Non-pigmented ciliary epithelial cell (primary cell): ENCODE measurements at places on chromosomes 16 and 17.

GRCh38 chr17:20706751-20707373 is 127.3 kb downstream of the CDRT15L2 start:
- no peak for DNase-seq

DNA sequence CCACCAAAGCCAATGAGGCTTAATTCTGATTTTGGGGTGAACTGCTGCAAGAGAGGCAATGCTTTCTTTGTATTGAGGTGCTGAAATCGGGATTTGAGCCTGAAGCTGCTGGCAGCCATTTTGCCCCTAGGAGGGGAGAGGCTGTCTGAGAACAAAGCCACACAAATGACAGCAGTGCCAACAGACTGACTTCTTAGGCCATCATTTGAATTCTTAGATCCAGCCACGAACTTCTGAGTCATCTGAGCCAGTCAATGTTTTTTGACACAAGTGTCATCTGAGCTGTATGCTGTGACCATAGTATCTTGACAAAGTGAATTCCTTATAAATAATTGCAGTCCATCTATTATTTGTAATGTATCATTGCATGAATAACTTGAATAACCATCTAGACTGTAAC is 29.0 kb downstream of the HYDIN start:
- DNase-seq, result no peak

DNA sequence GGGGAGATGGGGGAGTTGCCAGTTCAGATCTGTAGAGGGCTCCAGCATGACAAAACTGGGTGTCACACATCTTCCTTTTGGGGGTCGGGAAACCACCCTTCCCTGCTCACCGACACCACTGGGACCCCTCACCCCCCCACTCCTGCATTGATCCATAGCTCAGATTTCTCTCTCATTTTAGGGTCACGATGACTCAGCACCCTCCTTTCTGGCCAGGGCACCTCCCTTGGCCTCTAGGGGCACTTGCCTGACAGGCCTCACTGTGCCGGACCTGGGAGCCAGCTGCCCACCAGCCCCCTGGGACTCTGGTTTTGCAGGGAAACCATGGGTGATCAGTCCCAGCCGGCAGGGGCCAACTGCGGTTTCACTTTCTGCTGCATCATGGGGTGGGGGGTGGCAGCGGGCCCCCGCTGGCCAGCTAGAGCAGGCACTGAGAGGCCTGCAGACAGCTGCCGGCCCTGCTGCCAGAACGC is 239.4 kb downstream of the MRTFB start:
- no peak for DNase-seq

DNA sequence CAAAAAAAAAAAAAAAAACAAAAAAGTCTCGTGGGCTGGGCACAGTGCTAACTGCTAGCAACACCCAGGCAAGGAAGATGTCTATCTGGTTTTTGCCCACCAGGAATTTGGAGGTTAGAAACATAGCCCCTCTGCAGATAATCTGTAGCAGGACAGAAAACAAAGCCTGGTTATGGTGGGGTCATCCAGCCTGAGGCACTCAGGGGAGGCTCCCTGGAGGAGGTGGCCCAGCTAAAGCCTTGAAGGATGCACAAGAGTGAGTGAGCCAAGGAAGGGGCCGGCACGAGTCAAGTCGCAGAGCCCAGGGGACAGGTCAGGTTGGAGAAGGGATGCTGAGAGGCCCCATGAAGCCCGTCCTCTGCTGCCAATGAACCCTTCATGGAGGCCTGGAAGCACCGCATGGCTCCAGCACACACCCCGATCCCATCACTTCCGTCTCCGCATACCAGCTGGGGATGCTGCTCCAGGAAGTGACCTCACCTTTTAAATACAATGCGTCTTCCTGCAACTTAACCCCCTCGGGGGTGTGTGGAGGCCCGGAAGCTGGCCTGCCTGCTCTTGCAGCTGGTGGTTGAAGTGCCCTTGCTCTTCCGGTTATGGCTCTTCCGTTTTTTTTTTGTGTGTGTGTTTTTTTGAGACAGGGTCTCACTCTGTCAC is 86.5 kb downstream of the ENGASE start:
- DNase-seq, result no peak

DNA sequence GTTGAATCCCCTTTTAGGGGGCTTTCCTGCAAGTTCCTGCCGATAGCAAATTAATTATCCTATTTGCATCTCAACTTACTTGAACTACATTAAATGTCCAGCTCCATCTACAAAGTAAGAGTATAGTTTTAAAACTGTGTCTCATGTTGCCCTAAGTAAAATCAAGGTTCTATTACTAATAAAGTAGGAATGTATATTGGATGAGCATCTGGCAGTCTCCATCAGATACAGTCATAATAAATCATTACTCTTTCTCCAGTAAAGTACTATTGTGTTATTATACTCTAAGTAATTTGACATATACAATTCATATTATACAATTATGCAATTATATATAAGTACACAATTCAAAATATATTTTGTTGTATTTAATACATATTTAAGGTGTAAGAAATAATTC is 249.3 kb downstream of the CEP112 start:
- no peak for DNase-seq

GRCh38 chr16:10200637-10201586 is 18.7 kb upstream of the GRIN2A start:
- DNase-seq, result no peak
